ENCODE measurements at places on chromosomes 5 and 9. TPM values are rescaled to one million over a fixed set of nuclear protein-coding genes. Genes with fewer than 3 reads are reported as not detected.
A peak's percentile ranks its signal among the peaks of the same experiment; 100 is the strongest.

DNA sequence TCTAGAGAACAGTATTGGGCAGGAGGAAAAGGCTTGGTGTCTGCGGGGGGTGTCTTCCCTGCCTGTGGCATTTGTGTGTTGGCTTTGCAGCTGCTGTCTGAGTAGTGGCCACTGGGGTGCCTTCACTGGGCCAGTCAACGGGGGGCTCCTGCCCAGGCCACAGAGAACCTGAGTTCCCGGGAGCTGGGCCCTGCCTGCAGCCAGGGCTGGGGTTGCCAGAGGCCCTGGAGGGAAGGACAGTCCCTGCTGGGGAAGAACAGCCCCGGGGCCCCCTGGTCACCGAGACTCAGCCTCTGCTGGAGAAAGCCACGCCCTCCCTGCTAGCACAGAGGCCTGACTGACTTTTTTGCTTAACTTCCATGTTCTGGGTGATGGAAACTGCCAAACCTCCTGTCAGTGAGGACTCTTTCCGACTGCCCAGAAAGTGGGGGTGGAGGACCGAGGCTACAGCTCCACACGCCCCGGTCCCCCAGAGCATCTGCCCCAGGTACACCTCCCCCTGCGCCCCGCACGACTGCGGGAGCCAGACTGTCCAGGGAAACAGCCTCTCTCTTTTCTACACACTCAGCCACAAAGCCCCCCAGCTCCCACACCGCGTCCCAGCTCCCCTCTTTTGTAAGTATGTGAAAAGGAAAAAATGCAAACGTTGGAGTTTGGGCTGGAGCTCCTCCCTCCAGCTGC lies 133.4 kb downstream of the DAB2IP start:
- no peak for DNase-seq

- DNase-seq: no peak
Measured at GRCh38 chr5:1762883-1763547, 36.6 kb downstream of the MRPL36 start.

DNA sequence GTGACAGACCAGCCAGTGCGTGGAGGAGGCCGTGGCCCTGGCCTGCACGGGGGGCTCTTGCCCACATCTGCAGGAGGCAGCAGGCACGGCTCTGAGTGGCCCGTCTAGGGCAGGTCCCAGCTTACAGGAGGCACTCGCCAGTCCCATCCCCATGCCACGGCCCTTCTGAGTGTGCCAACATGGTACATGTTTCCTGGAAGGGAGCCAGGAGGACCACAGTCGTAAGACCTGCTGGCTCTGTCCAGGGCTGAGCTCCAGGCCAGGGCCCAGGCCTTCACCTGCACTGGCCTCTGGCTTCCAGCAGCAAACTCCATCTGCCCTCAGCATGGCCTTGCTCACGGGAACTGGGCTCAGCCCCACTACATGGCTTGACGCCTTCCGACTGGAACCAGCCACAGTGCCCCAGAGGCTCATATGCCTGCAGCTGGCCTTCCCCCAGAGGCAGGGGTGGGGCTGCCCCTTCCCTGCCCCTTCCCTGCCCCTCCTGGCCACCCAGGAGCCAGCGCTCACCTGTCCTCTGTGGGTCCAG lies 3.8 kb downstream of the NKD2 start:
- no peak for DNase-seq

CCNO gene
- 0.15 TPM for total RNA-seq

JAKMIP2 gene
- 1.3 TPM for total RNA-seq

DNA sequence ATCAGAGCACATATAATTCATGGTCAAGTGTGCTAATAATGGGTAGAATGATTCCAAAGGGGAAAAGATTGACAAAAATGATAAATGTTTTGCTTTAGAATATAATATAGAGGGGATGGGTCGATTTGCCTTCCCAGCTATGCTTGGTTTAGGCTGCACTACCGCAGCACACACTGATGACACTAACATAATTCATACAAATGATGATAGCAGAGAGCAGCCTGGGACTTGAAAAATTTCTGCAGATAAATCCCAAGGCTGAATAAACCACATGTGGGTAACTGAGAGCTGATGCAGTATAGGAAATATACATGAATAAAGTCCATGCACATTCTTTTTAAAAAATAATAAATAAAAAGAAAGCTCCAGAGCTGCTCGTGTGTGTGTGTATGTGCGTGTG lies 54.5 kb downstream of the EFNA5 start:
- DNase-seq: no peak

NTNG2 gene
- total RNA-seq: 5.9 TPM

- DNase-seq: no peak
Measured at GRCh38 chr9:99743455-99743854, 78.2 kb upstream of the NR4A3 start.

SPATA31A3 gene
- total RNA-seq: not detected

- DNase-seq: peak; percentile 58
Measured at GRCh38 chr9:136960212-136960937, 8.3 kb downstream of the LCN12 start.

DMGDH gene
- total RNA-seq: 0.23 TPM

- DNase-seq: no peak
Measured at GRCh38 chr5:155309021-155309746, 295.6 kb downstream of the KIF4B start.

GRIN3A gene
- not detected for total RNA-seq

GFI1B gene
- total RNA-seq: not detected

GRCh38 chr9:131474711-131475110 lies 28.0 kb upstream of the POMT1 start:
- DNase-seq: no peak

CTXN3 gene
- total RNA-seq: not detected

DNA sequence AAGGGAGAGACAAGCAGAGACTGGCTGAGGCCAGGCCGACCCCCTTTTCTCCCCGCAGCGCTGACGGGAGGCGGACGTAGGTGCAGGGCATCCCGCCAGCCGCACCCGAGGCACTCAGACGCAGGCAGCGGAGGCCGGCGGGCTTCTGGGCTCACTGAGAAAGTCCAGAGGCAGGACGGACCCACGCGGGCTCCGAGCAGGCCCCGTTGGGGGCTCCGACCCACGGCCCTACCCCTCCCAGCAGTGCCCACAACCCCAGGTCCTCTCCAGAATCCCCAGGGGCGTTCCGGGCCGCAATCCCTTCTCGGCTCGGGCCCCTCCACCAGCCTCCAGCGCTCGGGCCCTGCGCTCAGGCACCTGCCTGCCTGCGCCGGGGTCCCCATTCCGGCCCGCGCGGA lies 543 bp downstream of the MTMR12 start:
- peak; percentile 62 for DNase-seq

DNA sequence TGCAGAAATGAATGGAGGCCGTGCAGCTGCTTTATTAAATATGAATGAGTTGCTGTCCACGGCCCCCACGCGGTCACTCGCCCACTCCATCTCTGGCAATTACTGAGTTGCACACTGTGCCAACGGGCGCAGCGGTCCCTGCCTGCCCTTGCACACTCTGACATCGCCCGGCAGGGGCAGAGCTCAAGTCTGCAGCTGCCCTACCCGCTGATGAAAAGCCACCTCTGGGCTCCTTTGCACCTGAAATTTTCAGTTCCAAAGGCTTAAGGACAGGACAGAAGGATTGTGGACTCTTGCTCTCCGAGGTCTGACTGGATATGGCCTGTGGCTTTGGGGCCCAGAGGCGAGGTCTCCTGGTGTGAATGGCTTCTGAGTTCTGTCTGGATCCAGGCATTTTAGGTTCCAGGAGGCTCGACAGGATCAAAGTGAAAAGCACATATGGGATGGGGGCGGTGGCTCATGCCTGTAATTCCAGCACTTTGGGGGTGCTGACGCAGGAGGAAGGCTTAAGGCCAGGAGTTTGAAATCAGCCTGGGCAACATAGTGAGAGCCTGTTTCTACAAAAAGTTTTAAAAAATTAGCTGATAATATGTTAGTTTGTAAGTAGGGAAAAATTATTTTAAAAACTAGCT lies 201.8 kb downstream of the PAX5 start:
- DNase-seq: no peak

DNA sequence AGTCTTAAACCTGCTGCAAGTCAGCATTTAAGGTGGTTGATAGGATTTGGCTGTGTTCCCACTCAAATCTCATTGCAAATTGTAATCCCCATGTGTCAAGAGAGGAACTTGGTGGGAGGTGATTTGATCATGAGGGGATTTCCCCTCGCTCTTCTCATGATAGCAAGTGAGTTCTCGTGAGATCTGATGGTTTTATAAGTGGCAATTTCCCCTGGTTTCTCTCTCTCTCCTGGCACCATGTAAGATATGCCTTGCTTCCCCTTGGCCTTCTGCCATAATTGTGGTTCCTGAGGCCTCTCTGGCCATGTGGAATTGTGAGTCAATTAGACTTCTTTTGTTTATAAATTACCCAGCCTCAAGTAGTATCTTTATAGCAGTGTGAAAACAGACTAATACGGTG lies 84.3 kb upstream of the SMC2 start:
- DNase-seq: no peak

- DNase-seq: no peak
Measured at GRCh38 chr5:142215915-142216681, 107.5 kb downstream of the NDFIP1 start.

- DNase-seq: no peak
Measured at GRCh38 chr5:166165596-166165995, 2125.8 kb upstream of the WWC1 start.

DNA sequence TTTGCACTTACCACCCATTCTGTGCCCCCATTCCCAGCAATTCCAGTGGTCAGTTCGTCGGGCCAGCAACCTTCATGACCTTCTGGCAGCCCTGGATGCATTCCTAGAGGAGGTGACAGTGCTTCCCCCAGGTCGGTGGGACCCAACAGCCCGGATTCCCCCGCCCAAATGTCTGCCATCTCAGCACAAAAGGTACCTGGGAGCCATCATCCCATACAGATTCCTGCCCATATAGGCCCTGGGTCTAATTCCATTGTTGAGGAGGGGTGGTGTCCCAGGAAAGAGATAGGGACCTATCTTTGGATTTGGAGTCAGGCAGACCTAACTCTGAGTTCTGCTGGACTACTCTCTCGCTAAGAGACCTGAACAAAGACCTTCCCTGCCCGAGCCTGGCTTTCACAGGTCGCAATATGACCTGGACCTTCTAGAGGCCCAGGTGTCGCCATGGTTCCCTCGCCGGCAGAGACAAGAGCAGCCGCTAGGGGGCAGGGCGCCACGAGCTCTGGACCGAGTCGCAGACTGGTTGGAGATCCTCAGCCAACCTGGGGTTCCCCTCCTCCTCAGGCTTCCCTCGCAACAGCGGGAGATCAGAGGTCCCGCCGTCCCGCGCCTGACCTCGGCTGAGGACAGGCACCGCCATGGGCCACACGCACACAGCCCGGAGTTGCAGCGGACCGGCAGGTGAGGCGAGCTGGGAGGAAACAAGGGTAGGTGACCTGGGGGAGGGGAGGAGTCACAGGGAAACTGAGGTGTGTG lies 3.1 kb downstream of the SLC4A9 start:
- peak; percentile 87 for DNase-seq

DNA sequence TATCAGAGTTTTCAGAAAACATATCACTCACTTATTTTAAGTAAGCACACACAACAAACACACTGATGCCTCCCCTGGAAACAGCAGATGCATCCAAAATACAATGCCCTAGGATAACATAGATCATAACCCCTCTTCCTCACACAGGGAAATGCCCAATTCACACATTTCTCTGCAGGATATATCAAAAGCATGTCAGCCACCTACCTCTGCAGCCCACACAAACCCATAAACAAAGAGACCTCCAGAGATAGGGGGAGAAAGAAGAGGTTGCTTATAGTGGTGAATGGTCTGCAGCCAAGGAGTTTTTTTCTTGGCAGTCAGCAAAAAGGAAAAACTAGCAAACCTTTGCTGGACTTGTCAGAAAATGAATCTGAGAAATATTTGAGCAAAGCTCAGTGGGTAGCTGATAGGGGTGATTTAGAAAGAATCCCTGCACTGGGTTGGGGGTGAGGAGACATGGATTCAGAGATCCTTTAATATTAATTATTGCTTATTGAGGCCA lies 36.1 kb downstream of the ABLIM3 start:
- no peak for DNase-seq

PPP3R2 gene
- total RNA-seq: not detected

GNA14 gene
- not detected for total RNA-seq

Data from activated CD4-positive, alpha-beta memory T cell treated with anti-CD3 and anti-CD28 coated beads, Interleukin-2, amount 10 ng/mL, durations not matched to agents 7 days and 5 days (primary cell).